ENCODE measurements at places on chromosomes 5 and 9.

DNA sequence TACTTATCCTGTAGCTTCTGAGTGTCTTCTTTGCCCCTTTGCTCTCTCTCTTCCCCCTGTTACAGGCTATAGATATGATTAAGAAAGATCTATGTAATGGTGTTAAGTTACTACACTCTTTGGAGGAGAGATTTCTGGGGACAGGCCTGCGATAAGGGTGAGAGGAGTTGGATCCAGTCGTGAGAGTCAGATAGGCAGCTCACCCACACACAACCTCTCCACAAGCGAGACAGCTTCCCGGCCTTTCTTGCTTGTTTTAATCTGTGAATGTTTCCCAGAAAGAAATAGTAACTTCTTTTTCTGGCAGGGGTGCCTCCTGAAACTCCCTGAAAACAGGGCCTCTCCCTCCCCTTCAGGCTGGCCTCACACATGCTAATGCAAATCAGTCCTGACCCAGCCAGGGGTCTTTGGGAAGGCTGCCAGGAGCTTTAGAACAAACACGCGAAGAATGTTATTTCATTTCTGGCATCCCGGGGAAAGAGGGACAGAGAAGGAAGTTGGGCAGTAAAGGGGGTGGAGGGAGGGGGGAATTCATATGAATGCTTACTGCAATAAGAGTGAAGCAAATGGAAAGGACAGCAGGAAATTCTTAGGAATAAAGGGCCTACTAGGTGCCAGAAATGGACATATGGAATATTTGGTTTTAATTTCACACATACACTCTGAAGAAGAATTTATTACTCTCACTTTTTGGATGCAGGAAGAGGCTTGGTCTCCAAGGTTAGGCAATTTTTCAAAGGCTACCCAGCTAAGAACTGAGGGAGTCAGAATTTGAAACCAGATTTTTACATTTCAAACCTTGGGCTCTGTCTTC lies 215.8 kb upstream of the TRIM32 start:
- no peak for DNase-seq

GRCh38 chr5:113176196-113176595 lies 199.6 kb downstream of the DCP2 start:
- DNase-seq: no peak

DNA sequence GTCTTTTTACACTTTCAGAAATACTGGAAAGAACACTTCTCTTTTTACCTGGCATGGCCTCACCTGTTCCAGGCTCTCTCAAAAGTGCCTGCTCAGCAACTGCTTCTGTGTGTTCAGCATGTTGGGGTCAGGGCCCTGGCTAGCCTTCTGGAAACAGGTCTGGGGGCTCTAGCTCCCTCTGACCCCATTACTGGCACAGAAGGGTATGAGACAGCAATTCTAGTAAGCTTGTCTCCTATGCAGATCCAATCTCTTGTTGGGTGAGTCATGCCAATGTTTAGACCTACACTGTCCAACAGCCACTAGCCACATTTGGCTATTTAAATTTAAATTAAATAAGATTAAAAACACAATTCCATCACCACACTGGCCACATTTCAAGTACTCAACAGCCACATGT lies 80.8 kb downstream of the MAPKAP1 start:
- DNase-seq: no peak

GRCh38 chr5:33711094-33711679 lies 180.6 kb downstream of the ADAMTS12 start:
- DNase-seq: no peak

GRCh38 chr5:176337913-176338312 lies 23.7 kb downstream of the KIAA1191 start:
- DNase-seq: no peak

GRCh38 chr5:178155065-178155464 lies 1.4 kb upstream of the NHP2 start:
- DNase-seq: no peak

DNA sequence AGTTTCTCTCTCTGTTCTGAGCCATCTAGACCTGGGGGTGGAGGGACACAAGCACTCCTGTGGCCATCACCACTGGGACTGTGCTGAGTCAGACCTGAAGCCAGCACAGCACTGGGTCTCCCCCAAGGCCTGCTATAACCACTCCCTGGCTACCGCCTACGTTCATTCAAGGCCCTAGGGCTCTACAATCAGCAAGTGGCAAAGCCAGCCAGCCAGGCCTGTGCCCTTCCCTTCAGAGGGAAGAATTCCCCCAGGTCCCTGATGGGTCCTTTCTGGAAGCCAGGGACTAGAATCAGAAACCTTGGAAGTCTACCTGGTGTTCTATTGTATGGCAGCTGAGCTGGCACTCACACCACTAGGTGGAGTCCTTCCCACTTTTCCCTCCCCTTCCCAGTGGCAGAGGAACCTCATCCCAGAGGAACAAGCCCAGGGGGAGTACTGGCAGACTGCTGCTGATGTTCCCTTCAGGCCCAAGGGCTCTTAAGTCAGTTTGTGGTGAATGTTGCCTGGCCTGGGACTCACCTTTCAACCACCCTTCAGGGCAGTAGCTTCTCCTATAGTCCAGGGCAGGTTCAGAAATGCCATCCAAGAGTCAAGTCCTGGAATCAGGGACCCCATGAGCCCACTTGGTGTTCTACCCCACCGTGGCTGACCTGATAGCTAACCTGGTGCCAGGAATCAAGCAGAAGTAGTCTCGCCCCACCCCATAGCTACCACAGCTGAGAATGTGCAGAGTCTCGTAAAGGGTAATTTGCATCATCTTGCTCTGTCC lies 20.0 kb downstream of the JMY start:
- no peak for DNase-seq

DNA sequence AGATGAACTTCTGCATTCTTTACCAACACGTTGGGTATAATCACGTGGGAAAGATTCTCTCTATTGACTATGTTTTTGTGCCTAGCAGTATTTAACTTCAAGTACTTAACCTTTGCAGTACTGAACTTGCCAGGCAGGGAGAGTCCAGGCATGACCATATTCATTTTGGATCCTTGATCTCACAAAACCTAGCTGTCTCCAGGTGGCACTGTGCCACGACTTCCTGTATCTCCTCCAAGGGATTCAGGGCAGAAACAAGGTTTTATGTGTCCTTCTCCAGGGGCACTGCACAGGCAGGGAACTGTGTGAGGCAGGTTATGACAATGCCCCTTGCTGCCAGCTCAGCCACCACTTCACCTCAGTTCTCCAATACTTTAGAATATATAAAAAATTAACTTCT lies 11.7 kb upstream of the IFNA5 start:
- no peak for DNase-seq

- DNase-seq: no peak
Measured at GRCh38 chr9:35923927-35924763, 14.9 kb downstream of the SPAAR start.

DNA sequence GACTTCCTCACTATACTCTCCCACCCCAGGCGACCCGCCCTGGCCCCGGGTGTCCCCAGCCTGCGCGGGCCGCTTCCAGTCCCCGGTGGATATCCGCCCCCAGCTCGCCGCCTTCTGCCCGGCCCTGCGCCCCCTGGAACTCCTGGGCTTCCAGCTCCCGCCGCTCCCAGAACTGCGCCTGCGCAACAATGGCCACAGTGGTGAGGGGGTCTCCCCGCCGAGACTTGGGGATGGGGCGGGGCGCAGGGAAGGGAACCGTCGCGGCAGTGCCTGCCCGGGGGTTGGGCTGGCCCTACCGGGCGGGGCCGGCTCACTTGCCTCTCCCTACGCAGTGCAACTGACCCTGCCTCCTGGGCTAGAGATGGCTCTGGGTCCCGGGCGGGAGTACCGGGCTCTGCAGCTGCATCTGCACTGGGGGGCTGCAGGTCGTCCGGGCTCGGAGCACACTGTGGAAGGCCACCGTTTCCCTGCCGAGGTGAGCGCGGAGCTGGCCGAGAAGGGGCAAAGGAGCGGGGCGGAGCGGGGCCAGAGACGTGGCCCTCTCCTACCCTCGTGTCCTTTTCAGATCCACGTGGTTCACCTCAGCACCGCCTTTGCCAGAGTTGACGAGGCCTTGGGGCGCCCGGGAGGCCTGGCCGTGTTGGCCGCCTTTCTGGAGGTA lies 2.1 kb downstream of the CA9 start:
- no peak for DNase-seq

- DNase-seq: no peak
Measured at GRCh38 chr9:23777328-23777727, 48.7 kb downstream of the ELAVL2 start.

- no peak for DNase-seq
Measured at GRCh38 chr5:120552638-120553037, 88.5 kb downstream of the PRR16 start.

DNA sequence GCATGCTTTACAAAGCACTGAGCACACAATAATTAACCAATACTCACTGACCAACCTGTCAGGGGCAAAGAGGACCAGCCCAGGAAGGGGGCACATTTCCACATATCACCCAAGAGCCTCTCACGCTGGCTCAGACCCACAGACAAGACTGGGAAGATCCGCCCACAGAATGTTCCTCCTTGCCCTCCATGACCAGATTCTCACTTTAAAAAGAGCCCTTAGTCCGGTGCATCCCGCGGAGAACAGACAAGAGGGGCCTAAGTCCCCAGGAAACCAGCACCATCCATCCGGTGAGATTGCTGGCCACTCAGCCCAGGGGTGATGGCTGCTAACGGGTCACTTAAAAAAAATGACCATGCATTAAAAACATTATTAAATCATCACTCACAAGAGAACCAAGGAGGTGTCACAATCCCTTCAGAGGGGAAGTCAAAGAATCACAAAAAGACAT lies 32.9 kb downstream of the SEMA4D start:
- peak; percentile 60 for DNase-seq

GRCh38 chr9:94949370-94949769 lies 222.9 kb downstream of the AOPEP start:
- no peak for DNase-seq

DNA sequence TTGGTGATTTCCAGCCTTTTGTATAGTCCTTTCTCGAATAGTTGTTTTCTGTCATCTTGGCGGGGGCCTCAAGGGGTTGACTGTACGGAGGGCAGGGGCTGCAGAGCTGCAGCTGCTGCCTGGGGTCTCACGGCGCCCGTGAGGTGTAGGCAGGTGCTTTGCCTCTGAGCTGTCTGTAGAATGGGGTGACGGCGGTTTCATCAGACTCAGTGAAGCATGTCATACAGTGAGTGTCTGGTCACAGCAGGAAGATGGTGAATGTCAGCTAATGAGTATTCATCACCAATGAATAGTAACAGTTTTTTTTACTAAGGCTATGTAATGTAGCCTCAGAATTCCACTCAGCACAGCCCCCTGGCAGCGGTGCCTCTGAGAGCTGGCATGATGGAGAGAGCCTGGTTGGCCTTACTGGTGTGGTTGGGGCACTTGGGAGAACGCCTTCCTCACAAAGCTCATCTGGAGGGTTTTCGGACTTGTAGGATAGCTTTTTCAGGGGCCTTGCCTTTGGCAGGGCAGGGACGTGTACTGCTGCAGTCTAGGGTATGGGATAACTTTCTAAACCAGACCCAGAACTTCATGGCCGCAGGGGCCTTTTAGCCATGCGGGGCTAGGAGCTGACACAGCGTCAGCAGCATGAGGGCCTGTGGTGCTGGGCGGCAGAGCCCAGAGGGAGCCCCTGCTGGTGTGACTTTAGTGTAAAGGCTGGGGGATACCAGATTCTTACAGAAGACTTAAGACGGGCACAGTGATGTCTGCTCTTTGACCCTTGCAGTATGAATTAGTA lies 15.0 kb downstream of the TENT4A start:
- no peak for DNase-seq

GRCh38 chr5:14064841-14065240 lies 78.3 kb upstream of the TRIO start:
- DNase-seq: no peak

DNA sequence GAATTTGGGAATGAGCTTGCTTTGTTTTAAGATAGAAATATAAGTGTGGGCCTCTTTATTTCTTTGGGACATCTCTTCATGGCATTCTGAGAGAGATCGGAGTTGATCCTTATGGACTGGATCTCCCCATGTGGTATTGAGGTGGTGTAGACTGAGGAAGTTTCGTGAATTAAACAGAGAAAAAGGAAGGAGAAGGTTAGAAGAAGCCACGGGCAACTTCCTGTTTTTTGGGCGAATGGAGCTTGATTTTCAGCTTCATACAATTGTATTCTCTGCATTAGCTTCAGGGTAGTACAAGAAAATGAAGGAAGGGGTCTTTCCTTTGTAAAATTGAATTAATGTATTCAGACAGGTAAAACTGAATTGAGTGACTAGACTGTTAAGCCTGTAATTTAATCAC lies 70.5 kb upstream of the HMHB1 start:
- no peak for DNase-seq

DNA sequence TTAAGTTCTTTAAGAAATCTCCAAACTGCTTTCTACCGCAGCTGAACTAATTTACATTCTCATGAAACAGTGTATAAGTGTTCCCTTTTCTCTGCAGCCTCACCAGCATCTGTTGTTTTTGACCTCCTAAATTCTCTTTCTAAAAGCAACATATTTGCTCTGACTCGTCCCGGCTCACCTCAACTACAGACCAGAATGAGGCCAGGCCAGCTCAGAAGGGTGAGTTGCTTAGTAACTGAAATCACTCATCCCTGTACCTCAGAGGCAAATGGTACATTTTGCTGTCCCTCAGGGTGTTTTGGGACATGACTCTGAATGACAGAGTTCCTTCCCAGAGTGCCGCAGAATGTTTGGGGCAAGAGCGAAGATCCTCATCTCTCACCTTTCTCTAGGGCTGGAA lies 127.5 kb downstream of the FRMD3 start:
- no peak for DNase-seq

- no peak for DNase-seq
Measured at GRCh38 chr5:10808347-10809226, 47.6 kb upstream of the DAP start.

GRCh38 chr9:33080534-33080933 lies 4.1 kb upstream of the SMU1 start:
- DNase-seq: no peak

GRCh38 chr9:121268851-121269641 lies 1.1 kb downstream of the GSN start:
- no peak for DNase-seq

- DNase-seq: no peak
Measured at GRCh38 chr5:143962201-143962600, 150.2 kb downstream of the HMHB1 start.

DNA sequence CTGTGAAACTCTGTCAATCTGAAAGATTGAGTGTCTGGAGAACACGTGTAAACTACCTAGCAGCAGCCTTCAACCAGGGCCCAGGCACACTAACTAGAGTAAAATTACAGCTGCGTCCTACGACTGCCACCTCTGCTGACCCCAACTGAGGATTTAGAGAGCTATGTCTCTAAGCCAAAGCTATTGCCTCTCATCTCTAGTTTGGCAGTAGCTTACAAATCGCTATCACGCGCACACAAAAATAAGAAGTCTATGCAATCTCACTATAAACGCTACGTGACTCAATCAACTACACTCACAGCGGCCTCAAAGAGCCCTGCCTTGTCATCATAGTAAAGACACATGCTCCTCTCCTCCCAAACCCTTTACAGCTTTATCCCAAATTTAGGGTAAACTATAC lies 8.7 kb downstream of the PPP6C start:
- peak; percentile 15 for DNase-seq

- DNase-seq: no peak
Measured at GRCh38 chr9:127968042-127968441, 12.7 kb downstream of the EEIG1 start.

GRCh38 chr5:52800394-52801213 lies 12.9 kb downstream of the ITGA1 start:
- peak; percentile 92 for DNase-seq

Data from lower leg skin (tissue), 4 donors.